Activated CD4-positive, alpha-beta T cell treated with anti-CD3 and anti-CD28 coated beads, Interleukin-2, Interleukin-4, amounts not matched to agents 100 ng/mL and 50 ng/mL, durations not matched to agents 16 hours and 8 hours (primary cell): ENCODE measurements at places on chromosomes 11 and 22.

DNA sequence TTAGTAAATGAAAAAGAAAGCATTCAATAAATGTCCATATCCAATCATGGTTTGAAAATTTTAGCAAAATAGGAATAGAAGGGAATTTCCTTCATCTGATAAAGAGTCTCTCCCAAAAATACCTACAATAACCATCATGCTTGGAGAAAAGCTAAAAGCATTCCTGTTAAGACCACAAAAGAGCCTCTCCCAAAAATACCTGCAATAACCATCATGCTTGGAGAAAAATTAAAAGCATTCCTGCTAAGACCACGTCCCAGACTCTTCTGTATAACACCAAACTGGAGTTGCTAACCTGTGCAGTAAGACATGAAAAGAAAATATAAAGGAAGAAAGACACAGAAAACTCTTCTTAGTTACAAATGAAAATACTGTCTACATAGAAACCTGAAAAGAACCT is 69.4 kb downstream of the LINC01488 start:
- no peak for DNase-seq

DNA sequence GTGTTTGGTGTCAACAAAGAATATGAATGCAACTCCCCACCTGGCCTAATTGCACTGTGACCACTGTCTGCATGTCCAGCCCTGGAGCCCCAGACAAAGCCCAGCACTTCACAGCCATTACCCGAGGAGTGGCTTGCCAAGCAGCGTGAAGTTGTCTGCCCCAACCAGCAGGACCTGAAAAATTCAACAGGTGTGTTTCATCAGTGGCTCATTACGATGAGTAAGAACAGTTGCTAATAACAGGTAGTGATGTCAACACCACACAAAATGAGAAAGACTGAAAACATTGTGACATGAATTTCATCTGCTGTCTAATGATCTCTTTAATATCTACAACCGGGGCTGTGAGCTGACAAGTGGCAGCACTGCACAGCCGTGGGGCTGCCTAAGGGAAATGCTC is 10.3 kb downstream of the MRPL21 start:
- no peak for DNase-seq

GRCh38 chr11:15347969-15348734 is 233.4 kb downstream of the INSC start:
- no peak for DNase-seq

DNA sequence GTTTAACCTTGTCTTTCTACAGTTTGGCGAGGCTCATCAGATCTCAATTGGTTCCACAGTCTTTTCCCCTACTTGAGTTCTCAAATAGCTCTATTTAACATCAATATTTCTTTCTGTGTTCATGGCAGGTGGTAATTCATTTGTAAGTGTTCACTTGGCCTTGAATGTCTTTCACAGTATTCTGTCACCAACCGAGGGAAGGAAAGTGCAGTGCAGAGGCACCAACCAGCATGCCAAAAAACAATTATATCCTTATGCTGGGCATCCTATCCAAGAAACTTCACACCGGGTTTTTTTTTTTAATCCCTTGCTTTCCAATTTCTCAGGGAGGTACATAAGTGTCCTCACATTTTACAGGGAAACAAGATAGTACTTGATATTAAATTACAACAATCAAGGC is 55.0 kb upstream of the ZC3H12C start:
- no peak for DNase-seq

DNA sequence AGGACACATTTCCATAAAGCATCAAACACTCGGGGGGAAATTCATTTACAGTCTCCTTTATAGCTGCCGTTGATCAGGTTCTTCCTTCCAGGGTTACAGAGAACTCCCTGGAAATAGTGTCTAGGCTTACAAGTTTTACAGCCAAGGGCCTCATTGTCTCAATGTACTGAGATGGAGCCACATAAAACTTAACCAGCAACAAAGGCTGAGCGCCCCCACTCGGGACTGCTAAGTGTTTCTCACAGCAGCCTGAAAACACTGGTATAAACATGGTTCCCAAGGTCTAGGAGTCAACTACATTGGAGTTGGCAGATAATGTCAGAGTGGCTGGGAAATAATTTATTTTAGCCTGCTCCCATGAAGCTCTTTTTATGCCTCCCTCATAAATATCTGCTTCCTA is 686.2 kb downstream of the OPCML start:
- no peak for DNase-seq

DNA sequence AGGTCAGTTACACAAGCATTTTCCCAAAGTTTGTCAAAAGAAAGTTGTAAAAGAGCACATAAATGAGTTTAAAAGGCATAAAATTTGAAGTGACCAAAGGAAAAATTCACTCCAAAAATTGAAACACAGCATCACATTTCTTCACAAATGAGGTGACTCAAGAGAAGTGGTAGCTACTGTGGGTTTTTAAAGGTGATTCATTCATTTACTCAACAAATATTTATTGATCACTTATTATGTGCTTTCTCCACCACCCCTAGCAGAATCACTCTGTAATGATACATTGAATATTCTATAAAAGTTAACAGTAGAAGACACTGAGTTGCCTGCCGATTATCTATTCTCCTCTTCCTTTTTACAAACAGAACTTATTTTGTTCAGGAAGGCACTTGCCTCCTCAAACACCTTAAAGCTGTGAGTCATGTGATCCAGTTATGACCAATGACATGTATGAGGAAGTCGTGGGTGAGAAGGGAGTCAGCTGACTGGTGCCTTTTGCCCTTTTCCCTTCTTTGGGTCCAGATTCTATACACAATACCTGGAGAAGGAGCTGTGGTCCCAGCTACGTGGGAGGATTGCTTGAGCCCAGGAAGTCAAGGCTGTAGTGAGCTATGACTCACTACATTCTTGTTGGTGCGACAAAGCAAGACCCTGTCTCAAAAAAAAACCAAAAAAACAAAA is 67.7 kb upstream of the CLNS1A start:
- peak; percentile 43 for DNase-seq

DNA sequence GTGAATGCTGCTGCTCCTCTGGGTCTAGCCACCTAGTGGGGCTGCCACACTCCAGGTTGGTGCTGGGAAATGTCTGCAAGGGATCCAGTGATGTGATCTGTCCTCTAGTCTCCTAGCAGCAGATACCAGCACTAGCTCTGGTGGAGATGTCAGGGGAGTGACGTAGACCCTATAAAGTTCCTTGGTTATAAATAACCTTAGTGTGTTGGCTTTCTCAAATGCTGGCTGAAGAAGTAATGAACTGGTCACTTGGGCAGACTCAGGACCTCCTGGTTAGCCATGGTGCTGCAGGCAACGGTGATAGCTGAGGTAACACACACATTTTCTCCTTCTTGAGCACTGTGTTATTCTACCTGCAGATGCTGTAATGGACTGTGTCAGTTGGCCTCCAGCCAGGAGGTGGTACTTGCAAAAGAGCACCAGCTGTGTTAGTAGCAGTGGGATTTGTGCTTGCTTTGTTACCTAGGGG is 35.5 kb downstream of the BBOX1 start:
- no peak for DNase-seq
